AG08396 (cell line): ENCODE measurements at places on chromosomes 12 and 14.
A peak's percentile ranks its signal among the peaks of the same experiment; 100 is the strongest.

DNA sequence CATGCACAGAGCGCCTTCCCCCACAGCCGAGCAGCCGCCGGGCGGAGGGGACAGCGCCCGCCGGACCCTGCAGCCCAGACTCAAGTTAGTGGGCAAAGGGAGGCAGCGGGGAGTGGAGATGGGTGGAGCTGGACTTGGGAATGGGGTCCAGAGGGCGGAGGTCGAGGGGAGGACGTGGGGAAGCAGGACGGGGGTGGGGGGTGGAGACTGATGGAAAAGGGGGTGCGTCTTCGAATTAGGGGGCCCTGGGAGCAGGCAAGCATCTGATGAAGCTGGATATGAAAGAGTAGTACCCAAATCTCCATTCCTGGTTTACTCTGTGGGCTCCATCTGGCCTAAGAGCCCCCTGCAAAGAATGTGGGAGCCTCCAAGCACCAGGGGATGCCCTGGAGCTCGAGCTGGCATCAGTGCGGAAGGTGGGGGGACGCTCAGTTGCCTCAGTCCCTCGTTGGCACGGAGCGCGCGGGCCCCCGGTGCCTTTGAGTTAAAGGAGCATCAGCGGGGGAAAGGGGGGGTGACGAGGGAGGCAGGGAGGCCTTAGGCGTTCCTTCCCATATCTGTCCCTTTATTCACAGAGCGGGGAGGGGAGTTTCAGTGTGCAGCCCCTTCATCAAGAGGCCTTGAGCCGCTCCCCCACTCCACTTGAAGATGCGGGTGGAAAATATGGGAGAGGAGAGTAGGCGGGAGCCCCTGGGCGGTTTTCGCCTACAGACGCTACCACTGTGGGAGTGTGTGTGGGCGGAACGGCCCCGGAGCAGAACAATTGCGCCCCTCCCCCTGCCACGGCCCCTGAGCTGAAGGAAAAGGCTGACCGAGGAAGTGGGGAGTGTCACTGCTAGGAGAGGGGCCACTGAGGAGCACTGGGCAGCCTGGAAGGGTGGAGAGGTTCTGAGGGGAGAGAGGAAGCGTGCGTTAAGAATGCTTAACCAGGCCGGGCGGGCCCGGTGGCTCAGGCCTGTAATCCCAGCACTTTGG is 644 bp downstream of the NAB2 start:
- DNase-seq: no peak

- DNase-seq: no peak
Measured at GRCh38 chr12:123049398-123050240, 69.1 kb downstream of the ARL6IP4 start.

GRCh38 chr12:57519796-57520052 is 590 bp downstream of the DDIT3 start:
- no peak for DNase-seq

DNA sequence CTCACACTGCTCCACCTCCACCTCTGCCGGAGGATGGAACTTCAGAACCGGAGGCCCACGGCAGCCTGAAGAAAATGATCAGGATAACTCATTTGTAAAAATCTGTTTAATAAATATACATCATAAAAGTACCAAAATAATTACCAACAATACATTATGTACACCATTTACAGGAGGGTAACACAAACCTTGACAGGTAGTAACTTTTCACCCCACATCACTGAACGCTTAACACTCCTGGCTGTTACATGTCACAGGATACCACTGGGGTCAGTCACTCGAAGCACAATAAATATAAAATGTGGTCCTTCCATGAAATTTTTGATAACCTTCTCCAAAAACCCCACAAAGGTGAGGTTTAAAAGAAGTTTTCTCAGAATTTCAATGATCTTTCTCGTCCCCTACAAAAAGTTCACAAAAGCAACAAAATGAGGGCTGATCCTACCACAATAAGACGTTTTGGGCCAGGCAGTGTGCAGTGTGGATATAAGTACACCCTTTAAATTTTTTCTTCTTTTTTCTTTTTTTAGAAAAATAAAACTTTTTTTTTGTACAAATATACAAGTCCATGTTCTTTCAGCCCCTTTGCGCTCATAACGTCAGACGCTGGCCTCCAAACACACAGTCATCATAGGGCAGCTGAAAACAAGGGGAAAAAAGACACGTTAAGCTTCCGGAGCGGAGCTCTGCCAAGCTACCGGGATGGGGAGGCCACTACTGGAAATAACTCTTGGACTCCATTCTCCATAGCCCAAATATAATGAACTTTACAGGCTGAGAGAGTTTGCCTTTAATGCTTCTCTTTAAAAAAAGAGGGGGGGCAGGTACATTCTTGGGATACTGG is 2.9 kb downstream of the NFKBIA start:
- DNase-seq: no peak

- DNase-seq: peak; percentile 87
Measured at GRCh38 chr14:53011053-53011462, 60.2 kb upstream of the FERMT2 start.

GRCh38 chr14:94313991-94314655 is 9.0 kb downstream of the SERPINA6 start:
- no peak for DNase-seq

DNA sequence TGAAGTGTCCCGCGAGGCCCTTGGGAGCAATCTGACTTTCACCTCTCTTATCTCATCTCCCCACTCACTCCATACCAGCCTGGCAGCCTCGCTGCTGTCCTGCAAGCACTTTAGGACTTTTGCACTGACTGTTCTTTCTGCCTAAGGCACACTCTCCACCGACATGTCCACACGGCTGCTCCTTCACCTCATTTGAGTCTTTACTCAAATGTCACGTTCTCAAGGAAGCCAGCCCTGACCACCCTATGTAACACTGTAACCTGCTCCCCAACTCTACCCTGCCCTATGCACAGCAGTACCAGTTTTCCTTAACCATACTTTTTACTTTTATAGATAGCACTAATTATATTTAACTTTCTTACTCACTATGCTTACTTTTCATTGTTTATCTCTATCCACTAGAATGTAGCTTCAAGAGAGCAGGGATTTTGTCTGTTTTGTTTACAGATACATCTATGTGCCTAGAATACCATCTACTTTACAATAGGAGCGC is 32.0 kb downstream of the PRKD1 start:
- DNase-seq: no peak

DNA sequence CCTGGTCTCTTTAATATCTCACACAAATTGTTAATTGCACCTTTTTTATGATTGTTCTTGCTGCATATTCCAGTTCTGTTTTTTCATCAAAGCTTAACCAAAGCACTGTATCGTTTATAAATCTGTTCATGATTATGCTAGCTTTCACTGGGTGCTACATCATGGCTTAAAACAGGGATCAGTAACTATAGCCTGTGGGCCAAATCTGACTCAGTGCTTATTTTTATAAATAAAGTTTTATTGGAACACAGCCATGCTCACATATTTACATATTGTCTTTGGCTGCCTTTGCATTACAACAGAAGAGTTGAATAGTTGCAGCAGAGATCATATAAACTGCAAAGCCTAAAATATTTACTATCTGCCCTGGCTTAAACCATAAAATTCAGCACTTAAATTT is 183.4 kb upstream of the NRXN3 start:
- DNase-seq: no peak

DNA sequence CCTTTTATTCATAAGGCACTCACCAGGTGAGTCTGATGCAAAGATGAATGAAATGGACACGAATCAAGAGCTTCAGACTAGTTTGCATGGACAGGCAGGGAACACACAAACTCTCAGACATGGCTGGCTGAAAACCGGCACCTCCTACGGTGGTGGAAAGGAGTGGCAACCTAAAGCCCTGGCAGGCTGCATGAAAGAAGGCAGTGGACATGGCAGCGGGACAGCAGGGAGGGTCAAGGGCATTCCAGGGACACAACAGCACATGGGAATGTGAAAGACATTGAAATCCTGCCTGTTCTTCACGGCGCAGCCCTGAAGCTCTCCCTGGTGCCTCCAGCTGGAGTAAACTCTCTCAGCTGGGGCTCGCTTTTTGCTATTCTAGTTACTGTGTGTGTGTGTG is 16.6 kb upstream of the LRTM2 start:
- no peak for DNase-seq

GRCh38 chr12:74689071-74689655 is 151.5 kb downstream of the ATXN7L3B start:
- peak; percentile 14 for DNase-seq

GRCh38 chr12:14239935-14240872 is 125.3 kb upstream of the ATF7IP start:
- no peak for DNase-seq

DNA sequence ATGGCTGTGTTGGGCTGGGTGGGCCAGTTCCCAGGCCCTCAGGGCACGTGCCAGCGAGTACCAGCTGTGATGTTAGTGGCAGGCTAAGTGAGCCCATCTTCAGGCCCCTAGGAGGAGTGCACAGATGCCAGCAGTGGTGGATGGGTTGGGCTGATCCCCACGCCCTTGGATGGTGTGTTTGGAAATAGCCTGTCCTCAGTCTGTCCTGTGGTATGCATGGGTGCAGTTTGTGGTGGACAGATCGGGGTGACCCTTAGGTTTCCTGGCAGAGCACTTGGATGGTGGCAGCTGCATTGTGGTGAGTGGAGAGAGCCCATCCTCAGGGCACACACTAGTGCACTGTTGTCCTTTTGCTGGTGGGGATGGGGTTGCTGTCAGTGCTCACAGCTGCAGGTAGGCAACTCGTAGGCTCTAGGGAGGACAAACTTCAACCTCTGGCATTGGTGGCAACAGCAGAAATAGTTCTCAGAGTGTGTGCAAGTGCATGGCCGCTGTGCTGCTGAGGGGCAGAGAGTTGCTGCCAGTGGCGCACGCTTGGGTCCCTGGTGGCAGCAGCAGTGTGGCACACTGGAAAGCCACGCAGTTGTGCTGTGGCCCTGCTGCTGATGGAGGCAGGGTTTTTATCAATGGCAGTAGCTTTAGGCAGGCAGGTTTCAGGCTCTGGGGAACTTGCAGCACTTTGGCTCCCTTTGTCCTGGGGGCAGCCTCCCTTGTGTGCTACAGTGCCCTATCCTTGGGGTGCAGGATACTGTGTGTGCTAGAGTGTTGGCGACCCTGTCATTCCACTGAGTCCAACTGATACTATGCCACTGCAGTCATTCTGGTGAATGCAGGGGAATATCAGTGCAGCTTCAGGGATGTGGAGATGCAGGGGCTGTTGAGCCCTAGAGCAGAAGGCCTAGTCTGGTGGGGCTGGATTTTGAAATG is 65.5 kb downstream of the FBXO33 start:
- DNase-seq: no peak

- DNase-seq: no peak
Measured at GRCh38 chr12:113407931-113408600, 4.4 kb upstream of the SDS start.

DNA sequence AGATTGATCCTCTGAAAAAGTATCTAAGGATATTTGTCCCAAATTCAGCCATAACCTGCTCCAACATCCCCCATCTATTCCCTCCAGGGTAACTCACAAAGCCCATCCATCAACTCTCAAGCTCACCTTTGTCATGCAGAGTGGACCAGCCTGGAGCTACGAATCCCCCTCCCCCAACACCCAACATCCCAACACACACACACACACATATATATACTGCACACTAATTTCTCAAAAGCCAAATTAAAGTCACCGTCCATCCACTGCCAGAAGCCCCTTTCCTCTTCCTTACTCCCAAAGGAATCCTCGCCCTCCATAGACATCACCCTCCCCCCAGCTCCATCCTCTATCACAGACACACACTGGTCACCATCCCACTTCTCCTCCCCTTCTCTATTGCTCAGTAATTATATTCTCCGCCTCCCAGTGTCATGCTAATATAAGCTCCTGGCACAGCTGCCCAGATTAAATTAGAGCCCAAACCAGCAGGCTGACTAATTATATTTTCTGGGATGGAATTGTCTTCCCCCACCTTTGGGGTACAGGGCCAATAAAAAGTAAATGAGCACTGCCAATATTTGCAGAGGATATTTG is 13.5 kb upstream of the TESPA1 start:
- no peak for DNase-seq

DNA sequence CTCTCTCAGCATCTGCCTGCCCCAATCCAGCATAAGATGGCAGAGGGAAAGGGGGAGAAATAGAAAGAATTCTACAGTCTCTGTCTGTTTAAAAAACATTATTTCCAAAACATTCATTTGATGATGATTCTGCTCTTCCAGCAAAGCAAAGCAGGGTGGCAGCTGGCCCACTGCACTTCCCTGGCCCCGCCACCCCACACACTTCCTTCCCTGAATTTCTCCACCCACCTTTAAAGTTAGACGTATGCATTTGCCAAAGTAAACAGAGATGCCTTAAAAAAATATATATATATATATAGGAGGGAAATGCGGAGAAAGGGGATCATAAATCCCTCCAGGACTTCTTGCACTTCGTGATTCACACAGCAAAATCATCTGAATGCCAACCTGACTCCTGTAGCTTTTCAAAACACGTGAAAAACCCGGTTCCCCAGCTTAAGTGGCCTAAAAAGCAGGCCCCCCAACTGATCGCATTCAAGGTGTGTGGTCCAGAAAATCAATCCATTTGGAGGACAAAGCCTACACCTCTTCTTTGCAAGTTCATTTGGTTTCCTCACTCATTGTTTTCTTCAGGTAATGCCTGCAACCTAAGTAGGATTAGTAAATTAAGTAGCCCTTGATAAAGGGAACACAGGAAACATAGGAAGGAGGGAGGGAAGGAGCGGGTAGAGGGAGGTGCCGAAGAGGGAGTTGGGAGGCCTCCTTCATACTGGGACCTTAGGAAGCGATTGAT is 68.8 kb downstream of the LLPH start:
- no peak for DNase-seq

DNA sequence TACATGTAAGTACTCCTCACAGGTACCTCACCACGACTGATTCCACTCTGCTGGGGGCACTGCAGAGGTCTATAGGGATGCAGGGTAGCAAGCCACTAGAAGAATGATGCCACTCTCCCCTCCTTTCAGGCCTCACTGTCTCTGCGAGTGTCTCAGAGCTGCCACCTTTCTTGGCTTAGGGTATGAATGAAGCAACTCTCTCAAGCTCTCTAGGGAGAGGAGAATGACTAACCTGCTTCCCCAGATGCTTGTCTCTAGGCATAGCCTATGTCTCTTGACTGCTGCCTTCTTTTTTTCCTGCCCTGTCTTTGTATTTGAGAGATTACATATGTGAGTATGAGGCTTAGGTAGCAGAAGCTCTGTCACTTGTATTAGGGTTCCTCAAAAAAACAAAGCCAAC is 566.5 kb upstream of the ATP2B1 start:
- DNase-seq: no peak

- no peak for DNase-seq
Measured at GRCh38 chr14:101127224-101127623, 223.7 kb upstream of the RTL1 start.

- no peak for DNase-seq
Measured at GRCh38 chr12:12646483-12647072, 34.9 kb downstream of the CREBL2 start.

- no peak for DNase-seq
Measured at GRCh38 chr12:69036533-69036932, 103.6 kb upstream of the CPM start.
